ENCODE measurements at places on chromosomes 6 and 20.

DNA sequence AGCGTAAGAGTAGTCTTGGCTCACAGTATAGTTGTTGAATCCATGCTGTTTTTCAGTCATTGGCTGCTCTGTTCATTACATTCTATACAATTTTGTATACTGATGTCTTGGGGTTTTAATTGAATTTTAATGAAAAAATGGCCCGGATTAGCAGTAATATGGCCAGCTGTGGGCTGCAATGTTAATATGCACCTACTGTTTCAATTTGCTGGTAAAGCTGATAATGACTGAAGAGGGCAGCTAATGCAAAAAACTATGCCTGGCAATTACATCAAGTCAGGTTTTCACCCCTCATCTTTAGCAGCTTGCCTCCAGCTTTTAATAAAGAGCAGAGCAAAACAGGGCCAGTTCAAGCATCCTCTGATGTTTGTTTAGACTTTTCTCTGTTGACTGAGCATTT lies 394.5 kb downstream of the PLCB1 start:
- peaks cover 6% of the 10 kb centered on the region for H3K4me1 ChIP-seq
- no peaks in the 10 kb centered on the region for H3K27me3 ChIP-seq
- DNase-seq: no peak

GRCh38 chr20:47225458-47225857 lies 131.0 kb downstream of the ZMYND8 start:
- no peak overlapping the region for H3K4me3 ChIP-seq
- no peak for DNase-seq
- H3K27me3 ChIP-seq: no peaks in the 10 kb centered on the region

- H3K36me3 ChIP-seq: peaks cover 3% of the 10 kb centered on the region
- H3K27me3 ChIP-seq: no peaks in the 10 kb centered on the region
- no peak overlapping the region for H3K27ac ChIP-seq
Observed at GRCh38 chr6:41814629-41815028, 27.1 kb downstream of the TOMM6 start.

- no peaks in the 10 kb centered on the region for H3K36me3 ChIP-seq
- H3K4me1 ChIP-seq: peaks cover 4% of the 10 kb centered on the region
- H3K27me3 ChIP-seq: peaks cover 46% of the 10 kb centered on the region
Observed at GRCh38 chr6:34005901-34006531, 139.9 kb downstream of the GRM4 start.

- no peak overlapping the region for H3K27ac ChIP-seq
- peaks cover 31% of the 10 kb centered on the region for H3K4me1 ChIP-seq
- DNase-seq: no peak
- H3K36me3 ChIP-seq: peaks cover 2% of the 10 kb centered on the region
- no peak overlapping the region for H3K4me3 ChIP-seq
Observed at GRCh38 chr6:5295623-5296022, 34.3 kb downstream of the FARS2 start.

GRCh38 chr20:38985603-38986170 lies 23.5 kb downstream of the DHX35 start:
- no peak for DNase-seq
- no peak overlapping the region for H3K4me3 ChIP-seq
- H3K4me1 ChIP-seq: peaks cover 7% of the 10 kb centered on the region
- no peaks in the 10 kb centered on the region for H3K27me3 ChIP-seq

GRCh38 chr6:70860920-70861319 lies 95.9 kb downstream of the B3GAT2 start:
- no peak overlapping the region for H3K4me3 ChIP-seq
- H3K36me3 ChIP-seq: peaks cover 9% of the 10 kb centered on the region
- DNase-seq: no peak
- H3K27me3 ChIP-seq: peaks cover under 1% of the 10 kb centered on the region

DNA sequence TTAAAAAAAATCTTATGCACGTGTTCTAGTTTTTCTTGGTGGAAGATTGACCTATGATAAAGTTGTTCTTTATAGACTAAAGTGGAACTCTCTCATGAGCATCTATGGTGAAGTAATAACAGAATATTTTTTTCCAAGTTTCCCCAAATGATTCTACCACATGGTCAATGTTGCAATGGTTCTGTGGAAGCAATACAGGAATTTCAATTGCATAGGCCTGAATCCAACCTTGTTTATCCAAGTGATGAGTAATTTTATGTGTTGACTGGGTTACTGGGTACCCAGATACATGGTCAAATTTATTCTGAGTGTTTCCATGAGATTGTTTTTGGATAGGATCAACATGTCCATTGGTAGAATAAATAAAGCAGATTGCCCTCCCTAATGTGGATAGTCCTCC lies 581.5 kb downstream of the MMUT start:
- H3K27me3 ChIP-seq: no peaks in the 10 kb centered on the region
- H3K36me3 ChIP-seq: no peaks in the 10 kb centered on the region
- no peak overlapping the region for H3K27ac ChIP-seq

GRCh38 chr6:117518870-117519269 lies 36.4 kb downstream of the DCBLD1 start:
- H3K4me1 ChIP-seq: no peaks in the 10 kb centered on the region
- no peak overlapping the region for H3K4me3 ChIP-seq
- H3K36me3 ChIP-seq: no peaks in the 10 kb centered on the region
- H3K27ac ChIP-seq: no peak overlapping the region
- DNase-seq: no peak
